ENCODE measurements at places on chromosomes 5 and 9.
A peak's percentile ranks its signal among the peaks of the same experiment; 100 is the strongest.

- peak; percentile 79 for DNase-seq
Measured at GRCh38 chr5:132238169-132238744, 10.6 kb upstream of the P4HA2 start.

DNA sequence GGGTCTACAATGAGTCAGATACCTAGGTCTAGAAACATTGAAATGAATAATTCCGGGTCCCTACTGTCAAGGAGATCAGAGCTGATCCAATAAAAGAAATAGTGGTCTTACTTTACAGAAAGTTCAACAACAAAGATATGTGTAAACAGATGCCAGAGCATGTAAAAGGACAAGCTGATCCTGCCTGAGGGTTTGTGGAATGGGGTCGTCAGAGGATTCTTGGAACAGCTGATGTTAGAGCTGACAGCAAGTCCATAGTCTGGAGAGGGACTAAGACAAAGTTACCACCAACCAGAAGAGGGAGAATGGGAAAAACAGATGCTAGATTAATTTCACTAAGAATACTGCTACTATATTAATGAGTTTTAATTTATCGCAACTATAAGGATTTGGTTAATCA is 71.5 kb downstream of the FREM1 start:
- DNase-seq, result no peak

DNA sequence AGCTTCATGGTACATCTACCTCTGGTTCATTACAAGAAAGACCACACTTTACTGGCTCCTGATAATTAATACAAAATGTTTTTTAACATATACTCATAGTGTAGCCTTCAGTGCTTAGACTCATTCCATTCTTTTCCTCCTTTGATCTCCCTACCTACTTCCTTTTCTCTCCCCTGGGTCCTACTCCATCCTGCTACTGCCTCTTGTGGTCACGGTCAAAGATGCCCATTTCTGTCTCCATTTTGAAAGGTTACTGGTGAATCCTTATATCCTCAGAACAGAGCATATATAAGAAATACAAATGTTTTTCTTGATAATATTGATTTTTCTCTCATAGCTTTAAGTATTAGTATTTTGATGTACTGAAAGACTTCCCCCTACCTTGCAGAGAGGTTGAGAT is 375.9 kb downstream of the ARRDC3 start:
- DNase-seq, result no peak

- no peak for DNase-seq
Measured at GRCh38 chr5:140225396-140225795, 50.4 kb downstream of the CYSTM1 start.

DNA sequence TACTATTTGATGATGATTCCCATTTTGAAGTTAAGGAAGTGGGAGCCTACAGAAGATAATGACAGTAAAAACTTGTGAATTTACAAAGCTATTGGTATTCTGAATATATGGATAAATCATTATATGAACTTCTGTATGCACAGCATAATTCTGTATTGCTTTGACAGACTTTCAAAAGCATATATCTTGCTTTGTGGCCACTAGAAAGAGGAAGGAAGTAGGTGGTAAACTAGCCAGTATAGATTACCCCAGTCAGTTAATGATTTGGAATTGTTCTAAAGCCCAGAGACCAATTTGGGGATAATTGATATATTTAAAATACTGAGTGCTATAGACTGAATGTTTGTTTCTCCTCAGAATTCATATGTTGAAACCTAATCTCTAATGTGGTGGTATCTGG is 53.0 kb downstream of the NR2F1 start:
- DNase-seq, result no peak

DNA sequence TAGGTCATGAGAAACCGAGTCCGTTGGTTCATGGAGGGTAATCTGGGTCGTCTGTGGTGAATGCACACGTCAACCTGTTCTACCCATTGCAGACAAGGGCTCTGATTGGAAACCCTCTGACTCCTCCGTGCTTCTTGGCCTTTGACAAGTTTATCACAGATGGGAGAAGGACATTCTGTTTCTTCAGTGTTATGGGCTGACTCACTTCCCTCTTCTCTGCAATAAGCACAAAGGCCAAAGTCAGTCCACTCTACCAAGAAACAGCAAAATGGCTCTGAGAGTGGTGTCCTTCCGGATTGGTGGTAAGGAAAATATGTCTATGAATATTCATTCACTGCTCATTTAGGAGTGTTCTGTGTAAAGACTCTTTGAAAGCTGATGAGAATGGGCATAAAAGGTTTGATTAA is 89.3 kb downstream of the FEM1C start:
- DNase-seq, result peak; percentile 84

DNA sequence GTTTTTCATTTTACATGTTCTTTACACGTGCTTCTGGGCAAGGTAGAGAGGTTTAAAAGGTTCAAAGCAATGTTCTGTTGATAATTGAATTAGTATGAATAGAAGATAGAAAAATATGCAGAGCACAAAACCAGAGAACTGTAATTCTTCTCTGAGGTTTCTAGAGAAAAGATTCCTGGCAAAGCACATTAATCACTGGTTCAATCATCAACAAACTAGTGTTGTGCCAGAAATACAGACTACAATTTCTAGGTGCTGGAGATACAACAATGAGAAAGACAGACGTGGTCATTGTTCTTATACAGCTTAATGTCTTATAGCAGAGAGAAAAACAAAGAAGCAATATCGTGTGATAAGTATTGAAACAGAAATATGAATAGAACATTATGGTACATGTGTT is 25.5 kb downstream of the MEGF9 start:
- no peak for DNase-seq

GRCh38 chr9:81969971-81970370 is 18.6 kb upstream of the SPATA31D1 start:
- peak; percentile 3 for DNase-seq

- peak; percentile 60 for DNase-seq
Measured at GRCh38 chr9:119003201-119003611, 366.0 kb downstream of the BRINP1 start.

DNA sequence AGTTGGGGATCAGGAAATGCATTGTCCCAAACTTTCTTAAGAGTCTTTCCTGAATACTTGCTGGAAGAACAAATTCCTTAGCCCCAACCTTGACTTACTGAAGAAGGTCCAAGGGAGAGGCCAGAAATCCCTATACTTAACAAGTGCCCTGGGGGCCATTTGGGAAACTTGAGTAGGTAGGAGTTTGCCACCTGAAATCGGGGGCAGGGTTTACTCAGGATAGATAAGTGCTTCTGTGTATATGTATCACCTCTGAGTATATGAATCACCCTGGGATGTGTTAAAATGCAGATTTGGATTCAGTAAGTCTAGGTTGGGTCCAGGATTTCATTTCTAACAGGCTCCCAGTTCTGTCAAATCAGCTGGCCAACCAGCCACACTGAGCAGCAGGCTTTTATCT is 47.9 kb upstream of the MYO10 start:
- no peak for DNase-seq

GRCh38 chr5:111734013-111734412 is 23.0 kb downstream of the NREP start:
- DNase-seq, result peak; percentile 77

- no peak for DNase-seq
Measured at GRCh38 chr9:5110867-5111681, 74.4 kb downstream of the INSL6 start.

GRCh38 chr5:173602423-173602822 is 14.0 kb downstream of the BOD1 start:
- no peak for DNase-seq

GRCh38 chr9:36486329-36486932 is 86.3 kb upstream of the MELK start:
- peak; percentile 53 for DNase-seq
